Activated T-cell treated with anti-CD3 and anti-CD28 coated beads for 4 hours (primary cell): ENCODE measurements at places on chromosomes 13 and 19.
A peak's percentile ranks its signal among the peaks of the same experiment; 100 is the strongest.

DNA sequence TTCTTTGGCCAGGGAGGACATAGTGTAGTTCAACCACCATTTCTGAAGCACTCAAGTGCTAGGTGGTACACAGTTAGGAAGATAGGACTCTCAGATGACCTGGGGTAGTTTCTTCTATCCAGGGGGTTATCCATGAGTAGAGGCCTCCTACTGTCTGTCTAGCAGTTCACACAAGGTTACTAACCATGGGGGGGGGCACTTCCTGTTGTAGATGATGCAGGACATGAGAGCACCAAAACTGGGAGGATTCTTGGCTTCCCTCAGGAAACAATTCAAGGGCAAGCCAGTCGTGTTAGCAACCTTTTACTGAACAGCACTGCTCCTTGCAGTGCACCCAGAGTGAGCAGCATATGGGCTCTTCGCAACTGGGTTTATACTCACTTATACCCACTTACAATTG, 8.9 kb upstream of the TPP2 start:
- no peak for DNase-seq

GRCh38 chr13:92126399-92126798, 728.0 kb downstream of the GPC5 start:
- no peak for DNase-seq

GRCh38 chr19:46016426-46017094, 6.3 kb downstream of the PGLYRP1 start:
- DNase-seq = peak; percentile 69

DNA sequence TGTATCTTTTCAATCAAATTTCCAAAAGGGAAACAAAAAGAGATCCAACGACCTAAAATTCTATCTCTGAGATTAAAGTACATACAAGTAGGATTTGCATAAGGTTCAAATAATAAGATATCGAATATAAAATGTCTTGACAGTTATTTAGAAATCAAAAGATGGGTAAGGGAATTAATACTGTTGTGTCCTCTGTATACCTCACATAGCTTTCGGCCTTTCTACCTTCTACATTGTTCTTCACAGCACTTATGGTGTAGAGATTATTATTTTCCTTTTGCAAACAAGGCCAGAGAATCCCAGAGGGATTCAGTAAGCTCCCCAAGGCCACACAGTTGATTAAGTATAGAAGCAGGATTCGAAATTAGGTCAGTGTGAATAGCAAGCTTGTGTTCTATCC, 403.6 kb downstream of the SPRY2 start:
- no peak for DNase-seq

DNA sequence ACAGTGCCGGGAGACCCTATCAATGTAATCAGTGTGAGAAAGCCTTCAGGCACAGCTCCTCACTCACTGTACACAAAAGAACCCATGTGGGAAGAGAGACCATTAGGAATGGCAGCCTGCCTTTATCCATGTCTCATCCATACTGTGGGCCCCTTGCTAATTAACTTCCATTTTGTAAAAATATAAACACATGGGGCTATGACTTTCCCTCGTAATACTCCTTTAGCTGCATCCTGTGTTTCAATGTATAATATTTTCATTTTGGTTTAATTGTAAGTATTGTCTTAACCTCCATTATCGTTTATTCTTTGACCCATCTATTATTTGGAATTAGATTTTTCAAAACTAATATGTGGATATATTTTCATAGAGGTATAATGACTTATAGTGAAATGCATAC, 29.3 kb downstream of the ZNF333 start:
- DNase-seq = no peak

GRCh38 chr13:106753251-106753650, 185.3 kb upstream of the ARGLU1 start:
- no peak for DNase-seq

GRCh38 chr13:75236774-75237173, 245.2 kb downstream of the TBC1D4 start:
- DNase-seq = no peak

- no peak for DNase-seq
These were observed 78.6 kb downstream of the CDADC1 start for GRCh38 chr13:49326222-49326917.

GRCh38 chr13:101289764-101290163, 126.5 kb downstream of the NALCN start:
- DNase-seq = no peak

- DNase-seq = no peak
These were observed 4.6 kb downstream of the TM9SF2 start for GRCh38 chr13:99505814-99506269.

DNA sequence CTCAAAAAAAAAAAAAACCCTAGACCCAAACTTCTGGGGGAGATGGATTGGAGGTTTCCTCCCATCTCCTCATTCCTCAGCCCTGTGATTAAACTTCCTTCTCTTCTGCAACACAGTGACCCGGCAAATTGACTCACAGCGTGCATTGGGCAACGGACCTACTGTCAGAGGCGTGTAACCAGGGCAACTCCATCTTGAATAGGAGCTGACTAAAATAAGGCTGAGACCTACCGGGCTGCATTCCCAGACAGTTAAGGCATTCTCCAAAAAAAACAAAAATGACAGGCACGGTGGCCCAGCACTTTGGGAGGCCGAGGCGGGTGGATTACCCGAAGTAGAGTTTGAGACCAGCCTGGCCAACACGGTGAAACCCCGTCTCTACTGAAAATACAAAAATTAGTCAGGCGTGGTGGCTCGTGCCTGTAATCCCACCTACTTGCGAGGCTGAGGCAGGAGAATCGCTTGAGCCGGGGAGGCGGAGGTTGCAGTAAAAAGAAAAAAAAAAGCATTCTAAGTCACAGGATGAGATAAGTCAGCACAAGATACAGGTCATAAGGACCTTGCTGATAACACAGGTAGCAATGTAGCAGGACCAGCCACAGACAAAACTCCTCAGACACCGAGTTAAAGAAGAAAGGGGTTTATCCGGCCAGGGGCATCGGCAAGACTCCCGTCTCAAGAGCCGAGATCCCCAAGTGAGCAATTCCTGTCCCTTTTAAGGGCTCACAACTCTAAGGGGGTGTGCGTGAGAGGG, 5.4 kb upstream of the NLRP7 start:
- DNase-seq = no peak

- no peak for DNase-seq
These were observed 513 bp upstream of the ZNF317 start for GRCh38 chr19:9139609-9140158.

DNA sequence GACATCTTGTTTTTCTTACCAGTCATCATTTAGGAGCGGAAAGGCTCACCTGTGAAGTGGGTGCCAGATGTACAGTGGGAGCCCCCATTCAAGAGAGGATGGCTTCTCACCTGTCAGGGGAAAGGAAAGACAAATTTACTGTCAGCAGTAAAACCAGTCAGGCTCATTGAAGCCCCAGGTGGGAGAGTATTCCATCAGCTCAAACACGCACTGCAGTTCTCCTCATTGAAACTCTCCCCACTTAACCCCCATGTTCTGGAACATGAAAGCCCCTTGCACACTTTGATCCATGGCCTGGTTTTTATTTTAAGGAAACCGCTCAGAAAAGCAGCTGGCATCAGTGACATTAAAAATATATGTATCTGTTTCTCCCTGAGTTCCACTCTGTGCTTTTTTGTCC, 401.1 kb upstream of the ZNF507 start:
- DNase-seq = no peak

- no peak for DNase-seq
These were observed 10.2 kb downstream of the DPP9 start for GRCh38 chr19:4713384-4713951.
